Mesothelial cell of epicardium (in vitro differentiated cells): ENCODE measurements at places on chromosomes 12 and 14.

DNA sequence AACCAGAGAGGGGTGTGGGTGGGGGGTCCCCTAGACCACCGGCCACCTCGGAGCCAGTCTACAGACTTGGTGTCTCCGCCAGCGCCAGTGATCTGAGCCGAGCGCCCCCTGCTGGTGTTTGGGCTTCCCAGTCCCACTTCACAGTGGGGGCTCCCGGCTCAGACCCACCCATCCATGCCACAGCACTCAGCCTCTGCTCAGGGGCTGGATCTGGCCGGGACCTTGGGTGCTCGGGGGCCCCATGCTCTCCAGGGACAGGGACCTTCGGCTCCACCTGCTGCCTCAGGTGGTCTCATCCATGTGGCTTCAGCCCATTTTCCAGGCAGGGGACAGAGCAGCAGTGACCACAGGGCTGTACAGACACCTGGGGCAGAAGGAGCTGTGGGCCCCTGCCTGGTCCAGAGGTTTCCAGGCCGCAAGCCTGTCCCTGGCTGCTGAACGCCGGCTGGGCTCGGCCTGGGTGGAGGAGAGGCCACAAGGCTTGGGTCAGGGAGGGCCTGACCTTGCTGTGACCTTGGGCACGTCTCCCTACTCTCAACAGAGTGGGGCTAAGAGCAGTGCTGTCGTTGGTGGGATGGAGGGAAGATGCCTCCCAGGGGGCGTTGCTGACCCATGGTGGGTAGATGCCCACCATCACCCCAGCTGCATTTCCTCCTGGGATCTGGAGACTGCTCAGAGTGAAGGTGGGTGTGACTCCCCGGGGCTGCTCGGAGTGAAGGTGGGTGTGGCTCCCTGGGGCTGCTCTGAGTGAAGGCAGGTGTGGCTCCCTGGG lies 86.3 kb downstream of the KIF26A start:
- DNase-seq: peak; percentile 63

DNA sequence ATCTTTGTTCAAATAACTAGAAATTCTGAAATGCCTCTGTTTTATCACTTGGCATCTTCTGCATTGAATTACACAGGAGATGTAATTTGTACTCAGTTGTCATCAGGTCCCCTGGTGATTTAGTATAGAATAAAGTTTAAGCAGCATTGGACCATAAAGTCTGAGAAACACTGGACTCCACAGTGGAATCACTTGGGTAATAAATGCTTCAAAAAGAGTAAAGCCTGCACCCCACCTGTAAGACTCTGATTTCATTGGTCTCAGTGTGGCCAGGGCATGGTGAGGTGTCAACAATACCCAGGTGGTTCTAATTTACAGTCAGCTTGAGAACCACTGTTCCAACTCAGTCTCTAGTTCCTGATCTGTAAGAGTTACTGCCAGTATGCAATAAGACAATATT lies 148.9 kb downstream of the ITPR2 start:
- no peak for DNase-seq

GRCh38 chr14:38442208-38442607 lies 186.3 kb upstream of the CLEC14A start:
- DNase-seq: no peak

DNA sequence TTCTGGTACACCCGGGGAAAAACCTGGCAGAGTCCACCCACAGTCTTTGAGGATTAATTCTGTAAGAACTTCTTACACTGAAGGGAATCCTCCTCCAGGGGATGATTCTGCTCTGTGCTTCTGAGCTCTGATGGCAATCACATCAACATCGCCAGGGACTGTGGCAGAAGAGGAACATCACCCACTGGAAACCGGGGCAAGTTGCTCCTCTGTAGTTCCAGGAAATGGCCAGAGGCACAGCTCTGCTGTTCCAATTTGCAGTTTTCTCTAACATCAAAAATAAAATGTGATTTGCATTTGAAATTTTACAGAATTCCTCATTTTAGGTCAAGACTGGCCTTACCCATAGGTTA lies 207.6 kb downstream of the DAD1 start:
- DNase-seq: no peak

DNA sequence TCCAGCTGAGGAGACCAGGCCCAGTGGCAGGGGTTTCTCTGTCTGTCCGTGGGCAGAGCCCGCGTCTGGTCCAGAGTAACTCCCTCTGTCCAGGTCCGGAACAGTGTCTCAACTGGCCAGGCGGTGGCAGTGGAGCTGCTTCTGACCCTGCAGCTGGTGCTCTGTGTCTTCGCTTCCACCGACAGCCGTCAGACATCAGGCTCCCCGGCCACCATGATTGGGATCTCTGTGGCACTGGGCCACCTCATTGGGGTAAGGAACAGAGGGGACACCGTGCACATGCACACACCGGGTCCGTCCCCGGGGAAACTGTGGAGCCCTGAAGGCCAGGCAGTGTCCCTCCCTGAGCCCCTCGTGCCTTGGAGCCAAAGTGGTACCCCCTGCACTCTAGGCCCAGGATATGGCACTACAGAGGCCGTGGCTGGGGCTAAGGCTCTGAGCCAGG lies 1.5 kb downstream of the AQP6 start:
- DNase-seq: no peak

GRCh38 chr14:49363821-49364751 lies 222.1 kb downstream of the RPS29 start:
- no peak for DNase-seq

DNA sequence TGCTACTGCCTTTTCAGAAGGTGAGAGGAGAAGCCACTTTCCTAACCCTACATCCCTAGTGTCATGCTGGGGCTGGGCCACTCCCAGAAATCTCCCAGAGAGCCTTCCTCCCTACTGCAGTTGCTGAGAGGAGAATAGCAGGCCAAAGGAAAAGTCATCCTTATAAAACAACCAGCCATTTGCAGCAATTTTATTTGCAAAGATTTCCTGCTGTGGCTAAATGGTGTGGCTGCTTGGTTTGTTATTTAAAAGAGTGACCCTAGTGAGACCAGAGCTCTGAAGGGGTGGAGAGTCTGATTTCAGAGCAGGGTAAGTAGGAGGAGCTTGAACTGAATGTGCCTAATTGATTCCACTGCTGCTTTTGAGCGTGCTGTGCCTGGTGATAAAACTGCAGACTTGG lies 232.0 kb downstream of the GRIN2B start:
- no peak for DNase-seq

DNA sequence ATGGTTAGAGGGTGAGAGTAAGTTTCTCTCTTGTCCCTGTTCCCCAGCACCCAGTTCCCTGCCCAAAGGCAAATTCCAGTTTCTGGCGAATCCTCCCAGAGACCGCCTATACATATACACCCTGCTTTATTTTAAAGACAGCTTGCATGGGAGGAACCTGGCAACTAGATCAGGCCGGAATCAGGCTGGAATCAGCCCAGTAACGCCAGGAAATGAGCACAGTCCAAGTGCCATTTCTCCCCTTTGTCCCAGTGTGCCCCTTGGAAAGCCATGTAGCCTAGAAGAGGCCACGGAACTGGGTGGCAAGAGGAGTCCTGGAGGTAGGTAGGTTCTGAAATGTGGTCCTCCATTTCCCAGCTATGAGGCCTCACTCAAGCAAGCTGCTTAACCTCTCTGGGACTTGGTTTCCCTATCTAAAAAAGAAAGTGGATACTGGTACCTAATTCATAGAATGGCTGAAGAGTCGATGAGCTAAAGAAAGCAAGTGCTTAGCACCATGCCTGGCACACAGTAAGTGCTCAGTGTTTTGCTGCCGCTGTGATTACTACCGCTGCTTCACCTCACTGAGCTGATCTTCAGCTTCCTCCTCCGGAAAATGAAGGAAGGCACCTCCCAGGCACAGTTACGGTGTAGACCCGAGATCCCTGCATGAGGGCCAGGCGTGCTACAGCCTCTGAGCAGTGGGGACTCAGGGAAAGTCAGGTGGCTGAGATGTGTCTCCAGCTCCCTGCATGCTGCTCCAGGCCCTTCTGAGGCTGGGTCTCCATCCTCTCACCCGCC lies 36.4 kb downstream of the PITPNM2 start:
- DNase-seq: no peak

- no peak for DNase-seq
Observed at GRCh38 chr12:76568888-76569551, 9.4 kb upstream of the OSBPL8 start.

GRCh38 chr14:63248211-63248610 lies 44.0 kb downstream of the RHOJ start:
- no peak for DNase-seq

GRCh38 chr14:91835197-91835919 lies 32.0 kb downstream of the TC2N start:
- no peak for DNase-seq

- DNase-seq: no peak
Observed at GRCh38 chr12:4450551-4451112, 5.0 kb upstream of the FGF6 start.

- DNase-seq: no peak
Observed at GRCh38 chr12:108846290-108846701, 11.1 kb downstream of the SSH1 start.

DNA sequence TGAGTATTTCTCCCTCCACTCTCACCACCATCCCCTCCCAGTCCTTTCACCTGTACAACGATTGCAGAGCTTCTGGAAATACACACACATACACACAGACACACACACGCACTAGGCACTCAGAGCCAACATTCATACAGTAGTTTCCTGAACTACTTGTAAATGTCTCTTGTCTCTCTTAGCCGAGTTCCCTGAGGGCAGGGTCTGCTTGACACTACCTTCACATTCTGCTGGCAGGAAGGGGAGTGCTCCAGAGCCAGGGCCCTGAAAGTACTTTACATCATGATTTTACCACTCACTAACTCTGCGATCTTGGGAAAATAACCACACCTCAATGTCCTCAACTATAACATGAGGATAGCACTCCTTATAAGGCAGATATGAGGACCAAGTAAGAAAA lies 82.7 kb downstream of the GAS2L3 start:
- DNase-seq: no peak

GRCh38 chr12:120091371-120092090 lies 25.0 kb downstream of the RAB35 start:
- DNase-seq: no peak

- no peak for DNase-seq
Observed at GRCh38 chr12:114306646-114307045, 99.3 kb downstream of the TBX5 start.

- no peak for DNase-seq
Observed at GRCh38 chr12:95882080-95882479, 23.3 kb downstream of the SNRPF start.

DNA sequence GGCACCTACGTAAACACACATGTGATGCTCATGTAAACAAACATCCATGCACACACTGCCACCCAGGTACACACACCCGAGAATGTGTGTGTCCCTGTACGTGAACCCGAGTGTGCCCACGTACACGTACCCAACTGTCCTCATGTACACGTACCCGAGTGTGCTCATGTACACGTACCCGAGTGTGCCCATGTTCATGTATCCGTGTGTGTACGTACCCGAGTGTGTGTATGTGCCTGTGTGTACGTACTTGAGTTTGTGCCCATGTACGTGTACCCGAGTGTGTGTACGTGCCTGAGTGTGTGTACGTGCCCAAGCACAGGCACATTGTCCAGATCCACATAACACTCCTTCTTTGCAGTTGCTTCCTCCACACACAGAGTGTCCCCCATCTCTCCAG lies 45.0 kb downstream of the LRCOL1 start:
- DNase-seq: no peak

- DNase-seq: no peak
Observed at GRCh38 chr14:53470351-53471043, 317.4 kb upstream of the DDHD1 start.

DNA sequence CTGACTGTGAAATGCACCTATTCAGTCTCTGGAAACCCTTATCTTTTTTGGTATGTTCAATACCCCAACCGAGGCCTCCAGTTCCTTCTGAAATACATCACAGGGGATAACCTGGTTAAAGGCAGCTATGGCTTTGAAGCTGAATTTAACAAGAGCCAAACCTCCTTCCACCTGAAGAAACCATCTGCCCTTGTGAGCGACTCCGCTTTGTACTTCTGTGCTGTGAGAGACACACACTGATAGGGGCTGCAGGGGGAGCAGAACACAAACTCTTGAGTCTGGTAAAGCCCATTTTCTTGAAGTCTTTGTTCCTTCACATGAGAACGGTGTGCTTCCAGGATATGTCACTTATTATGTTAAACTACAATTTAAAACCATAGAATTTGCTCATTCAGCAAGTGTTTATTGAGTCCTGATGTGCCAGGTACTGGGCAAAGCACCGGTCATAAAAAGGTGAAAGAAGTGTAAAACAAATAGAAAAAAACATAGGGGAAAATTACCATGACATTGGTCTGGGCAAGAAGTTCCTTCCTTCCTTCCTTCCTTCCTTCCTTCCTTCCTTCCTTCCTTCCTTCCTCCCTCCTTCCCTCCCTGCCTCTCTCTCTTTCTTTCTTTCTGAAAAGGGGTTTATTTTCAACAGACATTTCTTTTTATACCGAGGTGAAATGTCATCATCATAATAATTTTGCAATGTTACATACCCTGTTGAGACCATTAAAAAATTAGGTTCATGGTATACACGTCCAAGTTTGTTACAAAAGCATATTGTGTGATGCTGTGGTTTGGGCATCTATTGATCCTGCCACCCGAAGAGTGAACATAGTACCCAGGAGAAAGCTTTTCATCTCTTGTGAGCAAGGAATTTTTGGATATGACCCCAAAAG lies 50.7 kb upstream of the OR4E1 start:
- no peak for DNase-seq

- DNase-seq: no peak
Observed at GRCh38 chr12:77777274-77777673, 53.4 kb upstream of the NAV3 start.

DNA sequence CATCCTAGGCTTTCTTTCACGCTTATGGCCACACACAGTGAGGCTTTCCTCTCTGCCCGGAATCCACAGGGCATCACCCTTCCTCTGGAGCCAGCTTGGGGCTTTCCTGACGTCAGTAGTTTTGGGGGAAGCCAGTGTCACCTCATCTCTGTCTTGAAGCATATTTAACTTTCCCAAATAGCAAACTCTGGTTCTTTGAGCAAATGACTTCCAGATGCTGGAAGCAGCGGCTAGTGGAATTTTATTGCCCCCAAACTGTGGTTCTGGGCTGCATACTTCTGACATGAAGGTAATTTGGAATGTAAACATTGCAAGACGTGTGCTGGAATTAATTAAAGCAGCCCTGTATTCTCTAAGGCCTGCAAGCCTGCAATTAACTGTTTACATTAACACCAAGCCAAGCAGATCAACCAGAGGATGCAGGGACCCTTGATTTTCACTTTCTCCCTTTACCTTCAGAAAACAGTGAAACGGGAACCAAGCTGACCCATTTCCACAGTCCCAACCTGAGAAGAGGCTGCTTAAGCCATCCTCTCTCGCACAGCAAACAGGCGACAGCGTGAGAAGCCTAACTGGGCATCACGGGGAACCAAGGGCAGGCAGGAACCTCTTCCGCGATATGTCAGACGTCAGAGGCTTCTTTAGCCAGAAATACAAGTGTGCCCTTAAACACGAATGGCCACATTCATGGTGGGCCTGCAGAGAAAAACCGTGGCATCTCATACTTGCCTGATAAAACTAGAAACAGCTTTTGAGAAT lies 258.4 kb downstream of the CACNA1C start:
- no peak for DNase-seq

- no peak for DNase-seq
Observed at GRCh38 chr14:89493877-89494634, 77.0 kb upstream of the FOXN3 start.

- DNase-seq: no peak
Observed at GRCh38 chr12:28082096-28082495, 108.2 kb upstream of the CCDC91 start.

GRCh38 chr14:21302013-21302835 lies 22.3 kb downstream of the RPGRIP1 start:
- DNase-seq: no peak
